ENCODE measurements at places on chromosomes 2 and 18.

DNA sequence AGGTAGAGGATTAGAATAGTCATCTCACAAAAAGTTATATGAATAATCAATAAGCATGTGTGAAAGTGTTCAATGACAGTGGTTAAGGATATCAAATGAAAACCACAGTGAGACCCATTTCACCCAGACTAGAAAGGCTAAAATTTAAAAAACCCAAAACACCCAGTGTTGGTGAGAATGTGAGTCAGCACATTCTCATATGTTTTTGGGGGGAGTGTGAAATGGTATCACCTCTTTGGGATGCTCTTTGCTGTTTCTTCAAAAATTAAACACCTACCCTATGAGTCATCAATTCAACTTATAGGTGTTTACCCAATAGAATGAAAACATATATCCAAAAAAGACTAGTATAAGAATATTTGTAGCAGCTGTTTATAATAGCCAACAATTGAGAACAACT, 69.8 kb downstream of the MAP3K20 start:
- DNase-seq, result no peak

GRCh38 chr2:223494496-223494895, 107.7 kb downstream of the SCG2 start:
- no peak for DNase-seq

DNA sequence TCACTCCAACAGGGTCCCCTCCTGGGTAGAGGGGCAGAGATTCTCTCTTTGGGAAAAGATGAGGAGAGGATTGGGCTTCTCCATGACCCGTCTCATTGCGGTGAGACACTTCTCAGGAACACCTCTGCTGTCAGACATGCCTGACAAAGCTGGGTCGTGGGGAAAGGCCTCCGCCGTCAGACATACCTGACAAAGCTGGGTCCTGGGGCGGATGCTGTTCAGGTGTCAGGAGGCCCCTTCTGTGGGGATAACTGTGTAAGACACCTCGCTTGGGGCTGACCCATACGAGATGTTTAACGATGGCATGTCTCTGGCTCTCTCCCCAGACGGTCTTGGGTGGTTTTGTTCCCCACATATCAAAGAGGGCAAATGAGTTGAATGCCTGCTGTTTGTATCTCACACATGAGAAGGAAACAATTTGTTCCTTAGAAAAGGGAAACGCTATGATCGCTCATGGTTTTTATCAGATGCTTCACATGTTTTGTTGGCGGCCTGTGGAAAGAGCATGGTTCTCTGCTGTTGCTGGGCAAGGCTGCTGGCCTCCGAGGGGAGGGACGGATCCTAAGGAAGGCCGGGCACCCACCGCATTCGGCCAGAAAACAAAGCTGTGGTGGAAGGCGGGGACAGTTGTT, 40.8 kb upstream of the PXDN start:
- DNase-seq, result no peak

DNA sequence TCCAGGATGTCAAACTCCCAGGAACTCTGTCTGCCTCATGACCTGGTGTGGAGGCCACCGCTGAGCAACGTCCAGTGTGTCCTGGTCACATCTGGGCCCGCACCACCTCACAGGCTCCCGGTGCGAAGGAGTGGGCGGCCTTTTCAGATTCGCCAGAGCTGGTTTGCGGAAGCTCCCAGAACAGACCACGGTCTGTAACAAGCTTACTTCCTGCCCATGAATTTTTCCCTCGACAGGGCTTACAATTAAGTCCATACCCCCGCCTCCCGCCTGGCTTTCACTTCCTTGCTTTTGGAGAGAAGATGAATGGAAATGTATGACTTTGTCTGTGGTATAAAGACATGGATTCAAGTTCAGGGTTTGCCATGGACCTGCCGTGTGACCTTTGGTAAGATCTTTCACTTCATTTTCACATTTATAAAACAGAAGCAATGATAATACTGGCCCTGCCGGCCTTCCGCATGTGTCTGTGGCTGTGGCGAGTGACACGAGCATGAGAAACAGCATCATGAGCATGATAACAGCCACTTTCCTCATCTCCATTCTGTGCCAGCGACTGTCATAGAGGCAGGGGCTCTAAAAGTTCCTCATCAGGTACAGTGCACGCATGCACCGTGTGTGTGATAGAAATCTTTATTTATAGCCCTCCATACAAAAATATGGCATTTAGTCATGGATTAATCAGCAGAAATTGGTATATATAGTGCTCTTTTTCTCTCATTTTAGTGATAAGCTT, 31.0 kb upstream of the KCNF1 start:
- DNase-seq, result no peak

DNA sequence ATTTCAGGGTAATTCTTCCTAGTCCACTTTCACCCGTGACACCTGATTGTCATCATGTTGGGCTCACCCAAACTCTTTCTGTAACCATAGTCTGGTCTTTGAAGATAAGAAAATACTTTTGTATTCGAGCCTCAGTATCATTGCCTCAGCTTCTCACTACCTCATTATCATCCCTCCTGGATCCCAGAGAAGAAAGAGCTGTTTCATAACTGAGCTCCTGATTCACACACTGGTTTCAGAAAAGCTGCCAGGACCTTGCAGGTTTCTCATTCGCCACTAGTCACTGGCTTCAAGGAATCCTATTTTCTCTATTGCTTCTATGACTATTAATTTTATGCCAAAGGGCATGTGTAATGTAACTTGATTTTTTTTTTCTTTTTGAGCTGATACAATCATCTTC, 2.9 kb upstream of the CRIM1 start:
- DNase-seq, result no peak

- DNase-seq, result no peak
Measured at GRCh38 chr2:134469516-134470115, 215.7 kb downstream of the MGAT5 start.

DNA sequence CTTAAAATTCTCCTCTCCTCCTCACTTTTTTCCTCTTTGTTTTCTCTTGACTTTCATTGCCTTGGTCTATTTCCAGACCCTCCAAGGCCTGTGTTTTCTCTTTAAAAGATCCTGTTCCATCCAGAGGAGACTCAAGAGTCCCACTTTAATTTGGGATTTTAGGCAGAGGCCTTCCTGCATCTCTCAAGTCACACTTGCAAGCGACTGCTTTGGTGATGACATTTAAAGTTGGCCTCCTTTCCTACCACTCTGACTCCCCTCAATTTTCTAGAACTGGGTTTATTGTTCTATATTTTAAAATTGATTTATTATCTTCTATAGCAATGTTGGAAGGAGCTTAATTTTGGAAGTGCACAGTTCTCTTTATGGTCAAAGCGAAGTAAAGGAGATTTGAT, 16.3 kb downstream of the ASAP2 start:
- no peak for DNase-seq

DNA sequence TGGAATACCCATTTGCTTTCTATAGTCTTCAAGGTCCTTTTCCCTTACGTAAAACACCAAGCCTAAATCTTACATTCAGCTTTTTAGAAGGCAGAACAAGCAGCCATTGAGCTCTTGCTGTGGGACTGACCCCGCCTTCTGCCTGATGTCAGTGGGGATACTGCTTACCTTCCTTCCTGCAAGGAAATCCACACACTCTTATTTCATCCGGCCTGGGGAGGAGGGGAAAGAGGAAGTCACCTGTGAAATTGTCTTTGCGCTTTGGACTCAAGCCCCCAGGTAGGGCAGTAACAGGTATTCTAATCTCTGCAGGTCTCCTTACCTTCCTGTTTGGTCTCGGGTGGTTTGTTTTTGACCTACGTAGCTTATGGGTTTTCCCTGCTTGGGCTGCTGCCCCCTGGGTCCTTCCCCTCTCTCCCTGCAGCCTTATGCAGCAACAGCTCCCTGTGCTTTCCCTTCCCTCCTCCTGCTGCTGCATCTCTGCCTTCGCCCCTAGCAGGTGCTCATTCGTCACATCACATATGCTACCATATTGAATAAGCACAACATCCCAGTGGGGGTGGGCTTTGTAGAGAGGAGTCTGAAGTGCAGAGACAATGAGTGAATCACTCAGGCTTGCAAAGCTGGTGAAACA, 402.5 kb upstream of the TRIB2 start:
- no peak for DNase-seq

GRCh38 chr18:63365876-63366212, 1.2 kb downstream of the KDSR start:
- DNase-seq, result no peak

GRCh38 chr2:26770986-26771586, 7.0 kb downstream of the SLC35F6 start:
- no peak for DNase-seq

GRCh38 chr2:106119074-106119473, 75.0 kb downstream of the UXS1 start:
- no peak for DNase-seq

- no peak for DNase-seq
Measured at GRCh38 chr2:28325567-28326468, 66.8 kb upstream of the FOSL2 start.

- DNase-seq, result no peak
Measured at GRCh38 chr2:109371481-109372170, 242.1 kb downstream of the SEPTIN10 start.

DNA sequence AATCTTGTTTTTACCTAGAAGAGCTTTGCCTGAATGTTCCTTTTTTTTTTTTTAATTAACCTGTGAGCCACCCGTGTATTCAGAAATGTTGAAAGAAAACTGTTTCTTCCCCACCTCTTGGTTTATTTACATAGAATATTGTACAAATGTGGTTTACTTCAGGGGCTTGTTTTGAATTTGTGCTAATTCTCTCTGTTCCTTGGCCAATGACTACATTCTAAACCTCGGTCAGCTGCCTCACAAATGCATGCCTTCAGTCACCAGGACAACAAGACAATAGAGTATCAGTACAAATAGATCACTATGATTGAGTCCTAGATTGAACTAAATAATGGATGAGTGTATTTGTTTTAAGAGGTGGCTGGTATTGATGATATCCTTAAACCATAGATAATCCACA, 36.0 kb downstream of the AGFG1 start:
- no peak for DNase-seq

- DNase-seq, result no peak
Measured at GRCh38 chr2:75018162-75018561, 59.7 kb downstream of the POLE4 start.

- no peak for DNase-seq
Measured at GRCh38 chr18:40980171-40980570, 974.9 kb upstream of the PIK3C3 start.

- DNase-seq, result no peak
Measured at GRCh38 chr2:145654746-145655145, 1134.8 kb upstream of the ZEB2 start.

GRCh38 chr2:85935746-85936208, 47.0 kb upstream of the ST3GAL5 start:
- DNase-seq, result no peak

DNA sequence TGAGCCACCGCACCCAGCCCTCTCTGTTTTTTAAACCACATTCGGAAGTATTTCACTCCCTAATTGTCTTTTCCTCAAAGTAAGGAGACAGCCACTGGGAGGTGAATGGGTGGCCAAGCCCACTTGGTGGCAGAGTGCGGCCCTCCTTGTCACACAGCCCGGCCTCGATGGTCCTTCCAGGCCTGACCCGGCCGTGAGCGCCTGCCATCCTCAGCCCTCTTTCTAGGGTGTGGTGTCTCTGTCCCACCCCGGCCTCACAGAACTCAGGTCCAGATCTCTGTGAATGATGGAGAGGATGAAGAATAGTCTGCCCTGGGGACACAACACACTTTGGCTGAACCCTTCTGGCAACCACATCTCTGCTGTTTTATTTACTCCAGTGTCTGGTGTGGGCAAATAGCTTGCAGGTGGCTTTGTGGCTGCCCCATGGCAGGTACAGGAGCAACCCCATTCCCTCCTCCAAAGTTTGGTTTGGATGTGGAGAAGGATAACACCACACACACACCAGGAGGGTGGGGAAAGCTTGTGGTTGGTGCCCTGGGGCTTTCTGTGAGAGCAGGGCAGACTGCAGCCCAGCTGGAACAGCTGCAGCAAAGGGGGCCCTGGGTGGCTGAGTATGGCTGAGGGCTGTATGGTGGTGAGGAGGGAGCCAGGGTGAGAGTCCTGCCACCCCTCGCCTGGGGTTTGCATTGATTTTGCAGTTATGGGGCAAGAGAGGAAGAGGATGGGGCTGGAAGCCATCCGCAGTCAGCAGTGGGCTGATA, 88.6 kb downstream of the FAM168B start:
- DNase-seq, result no peak

- DNase-seq, result no peak
Measured at GRCh38 chr2:40158781-40159180, 293.1 kb downstream of the SLC8A1 start.

DNA sequence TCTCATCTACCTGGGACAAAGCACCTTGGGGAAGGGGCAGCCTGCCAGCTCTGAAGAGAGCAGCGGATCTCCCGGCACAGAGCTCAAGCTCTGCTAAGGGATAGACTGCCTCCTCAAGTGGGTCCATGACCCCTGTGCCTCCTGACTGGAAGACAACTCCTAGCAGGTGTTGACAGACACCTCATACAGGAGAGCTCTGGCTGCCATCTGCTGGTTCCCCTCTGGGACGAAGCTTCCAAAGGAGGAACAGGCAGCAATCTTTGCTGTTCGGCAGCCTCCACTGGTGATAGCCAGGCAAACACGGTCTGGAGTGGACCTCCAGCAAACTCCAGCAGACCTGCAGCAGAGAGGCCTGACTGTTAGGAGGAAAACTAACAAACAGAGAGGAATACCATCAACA, 549.9 kb upstream of the LRATD1 start:
- DNase-seq, result no peak

- no peak for DNase-seq
Measured at GRCh38 chr2:28487258-28487657, 8.6 kb upstream of the PLB1 start.

DNA sequence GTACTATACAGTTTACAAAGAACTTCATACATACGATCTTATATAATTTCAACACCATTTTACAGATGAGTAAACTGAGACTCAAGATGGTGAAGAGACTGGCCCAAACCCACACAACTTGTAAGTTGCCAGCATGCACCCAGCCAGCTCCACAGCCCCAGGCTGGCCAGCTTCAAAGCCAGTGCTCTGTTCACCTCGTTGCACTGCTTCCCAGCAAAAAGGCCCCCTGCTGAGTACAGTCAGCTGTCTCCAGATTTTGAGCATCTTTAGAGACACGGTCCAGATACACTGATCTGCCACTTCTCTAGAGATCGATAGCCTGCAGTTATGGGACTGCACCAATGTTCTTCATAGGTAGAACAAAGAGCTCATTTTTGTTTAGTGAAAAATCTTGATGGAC, 257.2 kb upstream of the CHAC2 start:
- no peak for DNase-seq

DNA sequence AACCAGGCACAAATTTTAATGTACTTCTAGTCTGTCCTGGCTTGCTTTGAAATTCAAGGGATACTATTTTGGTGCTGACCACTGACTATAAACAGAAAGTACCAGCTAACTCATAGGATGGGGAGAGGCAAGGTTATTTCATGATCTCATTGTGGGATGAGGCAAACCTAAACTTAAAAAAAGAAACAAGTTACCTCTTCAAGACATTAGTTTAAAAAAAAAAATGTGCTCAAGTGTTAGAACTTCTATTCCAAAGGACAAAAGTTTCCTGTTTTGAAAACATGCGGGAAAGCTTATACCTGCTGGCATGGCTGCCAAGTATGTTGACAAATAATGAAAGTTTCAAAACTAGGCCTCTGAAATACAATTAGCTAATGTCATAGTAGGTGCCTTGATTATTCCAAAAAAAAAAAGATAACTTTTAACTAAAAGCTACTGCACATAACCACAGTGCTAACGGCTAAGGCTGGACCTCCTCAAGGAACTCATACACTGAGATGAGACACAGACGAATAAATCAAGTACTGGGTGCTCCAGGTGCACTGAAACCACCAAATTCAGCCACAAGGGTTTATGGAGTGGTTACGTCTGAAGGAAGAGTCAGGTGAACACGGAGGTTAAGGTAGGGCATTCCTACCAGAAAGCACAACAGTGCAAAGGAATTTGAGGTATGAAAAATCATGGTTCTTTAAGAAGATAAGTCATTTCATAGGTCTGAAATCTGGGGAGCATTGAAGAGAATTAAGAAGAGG, 38.1 kb downstream of the TMEM131 start:
- no peak for DNase-seq

Measured in stimulated activated CD4-positive, alpha-beta T cell treated with anti-CD3 and anti-CD28 coated beads, Interleukin-15, amount 100 ng/mL, for 1 hour (primary cell).